ENCODE measurements at places on chromosomes 7 and 10.

DNA sequence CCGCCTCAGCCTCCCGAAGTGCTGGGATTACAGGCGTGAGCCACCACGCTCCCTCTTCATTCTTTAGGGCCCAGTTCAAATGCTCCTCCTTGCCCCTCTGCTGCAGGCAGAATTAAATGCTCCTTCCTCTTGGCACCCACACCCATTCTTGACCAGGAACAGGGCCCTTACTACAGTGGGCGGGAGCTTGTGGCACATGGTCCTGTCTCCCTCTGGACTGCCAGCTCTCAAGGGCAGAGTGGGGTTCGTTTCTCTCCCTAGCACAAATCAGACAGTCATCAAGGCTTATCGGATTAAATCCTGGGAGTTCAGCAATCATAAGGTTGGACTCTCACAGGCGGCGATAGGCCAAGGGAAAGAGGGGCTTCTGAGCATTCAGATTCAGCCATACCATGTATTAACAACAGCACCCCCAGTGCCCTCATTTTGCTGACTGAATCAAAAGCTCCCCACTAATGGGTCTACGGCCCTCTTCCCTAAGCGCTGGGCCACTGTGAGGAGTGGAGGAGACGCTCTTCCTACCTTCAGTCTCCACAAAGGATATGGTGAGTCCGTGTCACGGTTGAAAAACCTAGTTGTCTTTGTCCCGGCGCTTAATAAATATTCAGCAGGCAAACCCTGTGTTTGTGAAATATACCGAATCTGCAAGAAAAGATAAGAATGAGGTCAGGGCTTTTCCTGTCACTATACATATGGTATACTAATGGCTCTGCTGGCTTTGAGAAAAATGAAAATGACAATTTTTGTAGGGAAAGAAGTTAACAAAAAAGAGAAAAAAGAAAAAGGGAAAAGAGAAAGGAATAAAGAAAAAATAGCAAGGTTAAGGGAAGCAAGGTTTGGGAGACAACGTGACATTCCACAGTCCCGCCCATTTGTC is 107.4 kb downstream of the CLEC2L start:
- DNase-seq: no peak

DNA sequence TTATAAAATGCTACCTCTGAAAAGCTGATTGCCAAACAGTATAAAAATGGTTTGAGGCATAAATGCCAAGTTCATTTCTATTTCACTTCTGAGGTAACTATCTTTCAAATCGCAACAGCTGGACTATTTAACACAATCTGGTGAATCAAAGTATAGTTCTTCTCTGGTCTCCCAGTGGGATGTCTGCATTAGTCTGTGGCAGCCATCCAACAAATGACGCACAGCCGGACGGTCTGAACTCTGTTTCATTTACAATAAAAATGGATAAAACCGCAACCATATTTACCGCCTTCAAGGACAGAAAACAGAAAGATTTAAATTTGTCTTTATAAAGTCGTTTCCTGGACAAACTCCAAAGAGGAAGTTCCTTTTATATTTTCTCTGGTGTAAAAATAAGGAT is 41.9 kb downstream of the ENO4 start:
- DNase-seq: peak; percentile 45

GRCh38 chr7:140069298-140069949 is 6.7 kb upstream of the PARP12 start:
- DNase-seq: no peak

GRCh38 chr10:132229834-132230556 is 43.2 kb downstream of the DPYSL4 start:
- no peak for DNase-seq

GRCh38 chr7:157077021-157077420 is 61.7 kb upstream of the UBE3C start:
- no peak for DNase-seq

DNA sequence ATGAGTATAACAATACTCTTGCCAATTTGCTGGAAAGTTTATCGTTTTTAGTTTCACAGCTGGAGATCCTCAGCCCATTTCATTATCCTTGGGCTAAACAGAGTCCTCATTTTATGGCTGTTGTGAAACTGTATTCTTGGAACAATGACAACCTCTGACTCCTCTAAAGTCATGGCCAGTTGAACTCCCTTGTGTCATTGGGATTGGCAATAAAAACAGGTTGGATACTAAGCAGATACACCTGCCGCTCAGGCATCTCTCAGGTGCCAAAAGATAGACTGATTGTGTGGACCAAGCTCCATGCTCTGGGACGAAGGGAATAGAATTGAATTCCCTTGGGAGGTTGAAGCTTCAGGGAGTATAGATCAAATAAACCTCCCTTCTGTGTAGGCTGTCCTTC is 182.2 kb downstream of the WDR11 start:
- DNase-seq: no peak

DNA sequence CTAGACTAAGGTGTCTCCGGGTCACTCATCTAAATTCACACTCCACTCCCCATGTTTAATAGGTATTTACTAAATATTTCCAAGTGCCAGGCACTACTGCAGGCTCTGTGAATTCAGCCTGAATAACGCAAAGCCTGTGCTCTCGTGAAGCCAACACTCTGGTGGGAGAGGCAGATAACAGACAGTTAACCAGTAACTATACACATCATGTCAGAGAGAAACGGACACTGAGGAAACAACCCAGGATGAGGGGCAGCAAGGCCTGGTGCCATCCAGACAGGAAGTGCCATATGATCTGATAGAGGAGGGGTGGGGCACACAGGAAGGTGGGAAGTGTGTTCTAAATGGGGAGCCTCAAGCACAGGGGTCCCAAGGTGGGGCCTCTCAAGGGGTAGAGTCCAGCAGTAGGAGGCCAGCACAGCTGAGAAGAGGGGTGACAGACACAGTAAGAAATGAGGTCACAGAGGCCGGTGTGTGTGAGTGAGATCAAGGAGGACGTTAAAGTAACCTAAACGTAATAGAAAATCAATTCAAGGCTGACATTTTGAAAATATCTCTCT is 85.3 kb downstream of the LARP4B start:
- no peak for DNase-seq

DNA sequence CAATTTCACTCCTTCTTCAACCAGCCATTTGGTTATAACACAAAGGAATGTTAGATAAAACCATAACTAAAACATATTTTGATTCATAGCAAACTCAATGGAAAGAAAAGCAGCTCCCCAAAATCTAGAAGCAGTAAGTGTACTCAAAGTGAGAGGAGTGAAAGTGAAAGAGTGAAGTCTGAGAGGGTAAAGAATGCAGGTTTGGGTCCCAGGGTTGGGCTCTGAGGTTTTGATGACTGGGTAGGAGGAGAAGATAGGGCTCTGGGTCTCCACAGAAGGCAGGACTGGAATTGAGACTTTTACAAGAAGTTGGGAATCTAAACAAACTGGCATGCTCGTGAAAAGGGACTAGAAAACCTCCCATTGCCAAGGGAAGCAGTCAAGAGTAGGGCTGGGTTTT is 85.4 kb upstream of the RSU1 start:
- DNase-seq: no peak

DNA sequence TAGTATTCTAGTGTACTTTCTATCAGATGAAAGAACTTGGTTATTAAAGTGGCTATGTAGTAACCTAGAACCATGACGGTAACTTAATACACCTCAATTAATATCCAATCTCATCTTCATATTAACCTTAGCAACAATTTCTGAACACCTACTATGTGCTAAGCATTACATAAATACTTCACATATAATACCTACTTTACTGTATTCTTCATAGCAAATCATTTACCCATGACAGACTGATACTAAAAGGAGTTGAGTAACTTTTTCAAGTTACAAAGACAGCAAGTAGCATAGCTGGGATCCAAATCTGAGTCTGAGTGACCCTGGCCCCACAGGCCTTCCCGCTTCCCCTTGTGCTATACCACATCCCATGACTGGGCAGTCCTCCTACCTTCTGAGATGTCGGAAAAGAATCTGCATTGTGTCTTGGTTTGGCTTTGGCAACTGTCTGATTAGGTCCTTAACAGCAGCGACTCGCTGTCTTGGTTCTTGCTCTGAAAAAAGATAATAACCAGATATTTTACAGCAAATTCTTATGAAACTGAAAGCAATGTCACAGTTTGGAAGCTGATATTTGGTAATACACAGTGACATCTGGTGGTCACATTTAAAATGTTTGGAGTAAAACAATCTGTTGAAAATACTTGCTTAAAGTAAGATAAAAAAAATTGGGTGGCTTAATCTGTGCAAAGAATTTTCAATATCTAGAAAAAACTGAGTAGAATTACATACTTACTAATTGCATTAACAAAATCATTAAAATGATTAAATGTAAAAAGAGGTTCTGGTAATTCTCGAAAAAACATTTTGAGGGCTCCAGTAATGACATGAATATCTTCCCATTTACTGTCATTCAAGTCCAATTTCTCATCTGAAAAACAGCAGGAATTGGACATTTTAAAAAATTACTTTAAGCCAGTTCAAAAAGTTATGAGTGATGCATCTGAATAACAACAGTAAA is 120.1 kb downstream of the ARHGAP12 start:
- peak; percentile 33 for DNase-seq

GRCh38 chr7:112511451-112512202 is 30.8 kb downstream of the LSMEM1 start:
- no peak for DNase-seq

DNA sequence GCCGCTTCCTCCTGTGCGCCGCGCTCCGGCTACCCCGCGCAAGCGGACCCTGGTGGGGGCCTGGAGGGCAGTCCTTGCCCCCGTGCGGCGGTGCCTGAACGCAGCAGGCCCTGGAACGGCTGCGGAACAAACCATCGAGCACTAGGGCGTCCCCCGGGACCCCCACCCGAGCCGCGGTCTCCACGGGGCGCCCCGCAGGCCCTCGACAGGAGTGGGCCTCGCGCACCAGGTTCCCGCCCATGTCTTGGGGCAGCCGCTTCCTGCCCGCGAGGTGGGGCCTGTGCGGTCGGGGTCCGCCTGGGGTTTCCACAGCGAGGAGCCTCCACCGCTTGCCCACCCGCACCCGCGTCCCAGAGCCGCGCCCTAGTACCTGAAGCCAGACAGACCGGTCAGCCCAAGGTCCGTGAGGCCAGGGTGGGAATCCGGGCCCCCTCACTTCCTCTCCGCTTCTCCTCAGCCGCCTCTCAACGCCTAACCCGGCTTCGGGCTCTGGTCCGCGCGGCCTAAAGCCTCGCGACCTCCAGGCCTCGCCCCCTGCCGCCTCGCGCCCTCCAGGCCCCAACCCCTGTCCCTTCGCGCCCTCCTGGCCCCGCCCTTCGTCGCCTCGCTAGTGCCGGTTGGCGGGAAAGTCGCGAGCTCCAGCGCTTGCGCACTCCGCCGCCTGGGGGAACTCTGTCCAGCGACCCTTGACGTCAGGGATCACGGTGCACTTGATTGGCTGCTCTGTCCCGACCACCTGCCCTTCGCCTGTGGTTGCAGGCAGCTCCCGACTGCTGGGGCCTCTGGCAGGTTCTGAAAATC is 7.0 kb upstream of the GBX1 start:
- DNase-seq: no peak

Measured in AG04449 (cell line).